ENCODE measurements at places on chromosomes 4 and X.

GRCh38 chrX:140765043-140765784 lies 55.7 kb downstream of the LINC00632 start:
- DNase-seq, result no peak

- DNase-seq, result no peak
These were observed 1.1 kb downstream of the DCK start for GRCh38 chr4:70994387-70995099.

DNA sequence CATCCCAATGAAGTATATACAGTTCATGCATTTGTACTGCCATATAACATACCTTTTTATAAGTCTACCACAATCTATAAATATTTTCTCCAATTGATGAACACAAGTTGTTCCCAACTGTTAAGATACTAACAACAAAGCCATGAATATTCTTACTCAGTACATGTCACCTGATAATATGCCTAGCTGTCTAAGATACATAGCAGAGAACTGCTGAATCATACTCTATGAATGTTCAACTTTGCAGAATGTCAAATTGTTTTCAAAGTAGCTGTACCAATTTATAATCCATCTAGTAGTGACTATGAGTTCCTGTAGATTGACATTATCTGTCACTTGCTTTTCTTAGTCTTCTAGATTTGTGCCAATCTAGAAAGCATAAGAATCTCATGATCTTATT lies 84.9 kb downstream of the RAB28 start:
- DNase-seq, result no peak

- DNase-seq, result no peak
These were observed 35.7 kb upstream of the CXXC4 start for GRCh38 chr4:104530426-104530825.

DNA sequence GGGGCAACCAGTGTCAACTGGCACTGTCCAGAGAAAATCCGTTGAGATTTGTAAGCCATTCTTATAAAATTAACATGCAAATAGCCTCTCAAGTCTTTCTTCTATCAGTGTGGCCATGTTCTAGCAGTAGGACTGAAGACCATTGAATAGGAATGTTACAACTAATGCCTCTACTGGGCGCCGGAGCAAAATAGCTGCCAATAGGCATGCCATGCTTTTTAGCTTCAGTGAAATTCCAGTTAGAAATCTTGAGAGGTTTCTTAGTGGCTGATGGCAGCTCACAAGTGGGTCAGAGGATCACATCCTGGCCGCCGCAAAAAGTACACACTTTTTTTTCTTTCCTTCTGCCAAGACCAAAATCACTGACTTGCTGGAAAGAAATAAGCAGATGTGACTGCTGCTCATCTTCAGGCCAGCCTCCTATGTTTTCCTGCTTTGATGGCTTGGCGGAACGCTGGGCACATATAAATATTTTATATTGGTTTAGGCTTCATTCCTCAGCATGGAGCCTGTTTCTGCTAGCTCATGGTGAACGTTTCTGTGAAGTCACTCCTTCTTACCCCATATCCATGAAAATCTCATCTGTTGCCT lies 293.1 kb downstream of the TENM3 start:
- DNase-seq, result no peak

DNA sequence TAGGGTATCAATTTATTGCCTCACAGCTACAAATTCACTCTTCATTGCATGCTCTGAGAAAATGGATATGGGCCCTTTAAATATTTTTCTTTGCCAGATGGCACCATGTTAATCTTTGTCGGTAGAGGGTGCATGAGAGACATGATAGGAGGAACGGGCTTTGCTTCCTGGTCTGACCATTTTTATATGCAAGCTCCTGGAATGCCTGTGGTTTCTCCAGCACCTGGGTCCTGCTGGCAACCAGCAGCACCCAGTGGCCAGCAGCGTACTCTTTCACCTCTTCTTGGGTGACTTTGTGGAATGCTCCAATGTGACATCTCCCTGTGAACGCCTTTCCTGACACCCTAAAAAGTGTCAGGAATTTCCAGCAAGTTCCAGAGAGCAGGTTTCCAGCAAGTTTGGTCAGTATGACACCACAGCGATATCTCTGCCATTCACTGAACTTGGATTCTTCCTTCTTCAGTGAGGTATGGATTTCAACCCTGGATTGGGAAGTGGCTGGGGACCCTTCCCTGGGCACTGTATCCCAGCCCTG lies 140.3 kb upstream of the PGRMC2 start:
- no peak for DNase-seq

DNA sequence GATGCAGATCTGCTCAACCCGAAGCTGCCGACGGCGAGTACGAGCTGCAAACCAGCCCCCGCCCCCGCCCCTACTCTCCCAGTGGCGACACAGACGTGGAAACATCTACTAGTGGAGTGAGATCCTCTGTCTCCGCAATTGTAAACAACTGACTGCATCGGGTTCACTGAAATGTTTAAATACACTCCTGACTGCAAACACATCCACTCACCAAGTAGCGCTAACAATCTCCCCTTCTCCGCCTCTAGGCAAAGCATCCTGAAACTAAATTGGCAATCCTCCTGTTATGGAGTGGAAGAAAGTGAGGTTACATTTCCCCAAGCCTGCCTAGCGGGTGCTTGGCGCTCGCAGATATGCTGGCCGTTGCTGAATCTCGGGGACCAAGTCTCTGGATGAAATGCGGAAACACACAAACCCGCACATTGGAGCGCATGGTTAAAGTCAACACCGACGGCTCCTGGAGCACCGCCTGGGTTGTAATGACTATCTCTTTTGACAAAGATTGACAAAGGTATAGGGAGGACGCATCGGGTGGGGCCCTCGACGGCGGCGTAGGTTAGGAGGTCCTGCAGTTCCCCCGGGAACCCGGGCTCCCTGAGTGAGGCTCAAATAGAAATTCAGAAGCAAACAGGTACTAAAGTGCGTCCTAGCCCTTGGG lies 117.0 kb upstream of the TEX13C start:
- no peak for DNase-seq

- no peak for DNase-seq
These were observed 70.0 kb upstream of the MSX1 start for GRCh38 chr4:4789462-4789861.

DNA sequence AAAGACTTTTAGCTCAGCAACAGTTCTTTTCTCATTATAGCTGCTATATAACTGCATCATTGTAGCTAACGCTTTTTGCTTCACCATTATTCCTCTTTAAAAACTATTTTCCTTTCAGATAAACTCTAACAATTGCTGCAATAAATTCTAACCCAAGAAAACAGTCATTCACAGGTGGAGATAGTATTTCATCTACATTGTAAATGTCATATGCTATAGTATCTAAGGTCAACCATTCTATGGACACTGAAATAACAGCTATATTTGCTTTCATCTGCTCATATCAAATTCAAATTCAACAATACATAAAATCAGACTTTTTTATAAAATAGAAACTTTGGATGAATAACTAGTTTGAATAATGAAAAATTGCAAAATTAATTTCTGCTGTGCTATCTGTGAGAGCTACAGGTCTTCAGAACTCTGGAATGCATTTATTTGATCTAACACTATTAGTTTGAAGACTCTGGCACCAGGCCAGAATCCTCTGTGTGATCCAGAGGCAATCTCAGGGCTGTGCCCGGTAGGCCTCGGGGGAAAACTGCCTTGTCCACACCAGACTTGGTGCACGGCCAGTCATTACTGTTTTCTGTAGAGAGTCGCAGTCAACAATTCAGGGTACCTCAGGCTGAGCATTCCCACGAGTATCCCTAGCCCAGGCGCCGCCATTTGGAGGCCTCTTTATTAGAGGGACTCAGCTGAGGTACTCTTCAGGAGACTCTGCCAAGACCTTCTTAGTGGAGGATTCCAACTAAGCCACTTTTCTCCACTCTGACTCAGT lies 332.4 kb downstream of the SLC7A11 start:
- DNase-seq, result no peak

GRCh38 chr4:74431113-74431826 lies 13.7 kb upstream of the AREG start:
- DNase-seq, result peak; percentile 36

DNA sequence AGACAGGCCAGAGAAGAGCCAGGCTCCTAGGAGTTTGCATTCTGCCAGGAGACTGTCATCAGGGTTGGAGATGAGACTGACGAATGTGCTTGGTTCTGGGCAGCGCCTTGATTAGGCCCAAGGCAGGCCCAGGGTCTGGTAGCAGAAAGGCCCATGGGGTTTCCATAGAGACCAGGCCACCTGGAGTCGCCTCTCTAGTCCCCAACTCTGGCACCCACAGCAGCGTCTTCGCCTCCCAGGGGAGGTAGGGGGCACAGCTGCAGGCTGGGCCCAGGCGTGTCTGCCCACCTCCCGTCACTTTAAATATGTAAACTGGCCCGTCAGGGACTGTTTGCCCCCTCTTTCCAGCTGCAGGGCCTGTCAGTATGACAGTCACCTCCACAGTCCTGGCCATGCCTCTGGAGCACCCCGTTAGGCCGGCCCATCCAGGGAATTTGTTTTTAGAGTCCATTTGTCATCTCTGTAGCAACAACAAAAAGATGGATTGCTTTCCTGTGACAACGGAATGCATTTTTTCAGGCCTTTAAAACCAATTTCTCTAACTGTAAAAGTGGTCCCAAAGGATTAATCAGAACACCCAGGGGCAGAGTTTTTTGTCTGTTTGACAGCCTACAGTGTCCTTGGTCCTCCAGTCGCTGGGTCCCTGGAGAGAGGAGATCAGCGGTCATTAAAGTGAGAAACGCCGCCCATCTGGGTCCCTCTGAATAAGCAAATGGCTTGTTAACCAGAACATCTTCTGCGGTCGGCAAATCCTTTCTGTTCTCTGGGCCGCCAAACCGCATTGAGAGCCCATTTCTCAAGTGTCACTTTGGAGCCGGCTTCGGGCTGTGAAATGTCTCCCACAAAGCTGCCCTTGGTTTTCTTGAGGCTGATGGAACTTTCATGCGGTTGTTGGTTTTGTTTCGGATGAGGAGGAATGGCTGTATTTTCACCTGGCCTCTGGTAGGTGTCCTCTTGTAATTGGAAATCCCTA lies 153.0 kb upstream of the PSAPL1 start:
- peak; percentile 14 for DNase-seq

- no peak for DNase-seq
These were observed 132.9 kb downstream of the NKX6-1 start for GRCh38 chr4:84366161-84366560.

DNA sequence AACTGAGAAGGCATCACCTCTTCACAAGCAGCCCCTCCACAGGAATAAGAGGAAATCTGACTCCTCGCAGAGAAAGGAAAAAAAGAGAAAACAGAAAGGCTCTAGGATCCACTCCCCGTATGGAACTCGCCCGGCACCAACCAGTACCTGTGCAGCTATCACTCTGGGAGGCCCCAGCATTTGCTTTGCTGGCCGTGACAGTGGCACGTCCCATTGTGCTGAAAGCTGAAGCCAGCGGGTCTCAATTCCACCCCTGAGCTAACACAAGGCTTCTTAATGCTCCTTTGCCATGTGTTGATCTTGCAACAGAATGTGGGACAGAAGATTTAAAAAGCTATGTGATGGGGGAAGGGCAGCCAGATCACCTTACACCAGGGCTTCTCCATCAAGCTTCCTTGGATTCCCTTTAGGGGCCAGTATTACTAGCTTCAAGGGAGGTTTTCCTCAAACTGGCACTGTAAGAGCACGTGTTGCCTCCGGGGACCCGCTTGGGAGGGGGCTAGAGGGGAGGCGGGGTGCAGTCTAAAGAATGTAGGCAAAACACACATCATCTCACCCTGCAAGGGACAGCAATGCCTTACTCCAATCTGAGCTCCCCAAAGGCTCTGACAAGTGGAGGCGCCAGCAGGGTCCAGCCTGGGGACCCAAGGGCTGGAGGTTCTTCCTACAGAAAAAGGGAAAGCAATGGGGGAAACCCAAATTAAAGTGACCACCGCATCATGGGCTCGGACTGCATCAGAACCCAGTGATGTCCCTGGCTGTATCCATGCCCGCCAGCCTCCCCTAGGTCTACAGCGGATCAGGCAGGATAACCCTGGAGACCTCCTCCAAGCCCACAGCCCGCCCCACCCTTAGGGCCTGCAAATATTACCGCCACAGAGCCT lies 1.2 kb downstream of the USP46 start:
- DNase-seq, result no peak

GRCh38 chr4:81214144-81214880 lies 710 bp downstream of the PRKG2 start:
- DNase-seq, result no peak

GRCh38 chr4:138307319-138307718 lies 65.2 kb upstream of the SLC7A11 start:
- DNase-seq, result no peak

DNA sequence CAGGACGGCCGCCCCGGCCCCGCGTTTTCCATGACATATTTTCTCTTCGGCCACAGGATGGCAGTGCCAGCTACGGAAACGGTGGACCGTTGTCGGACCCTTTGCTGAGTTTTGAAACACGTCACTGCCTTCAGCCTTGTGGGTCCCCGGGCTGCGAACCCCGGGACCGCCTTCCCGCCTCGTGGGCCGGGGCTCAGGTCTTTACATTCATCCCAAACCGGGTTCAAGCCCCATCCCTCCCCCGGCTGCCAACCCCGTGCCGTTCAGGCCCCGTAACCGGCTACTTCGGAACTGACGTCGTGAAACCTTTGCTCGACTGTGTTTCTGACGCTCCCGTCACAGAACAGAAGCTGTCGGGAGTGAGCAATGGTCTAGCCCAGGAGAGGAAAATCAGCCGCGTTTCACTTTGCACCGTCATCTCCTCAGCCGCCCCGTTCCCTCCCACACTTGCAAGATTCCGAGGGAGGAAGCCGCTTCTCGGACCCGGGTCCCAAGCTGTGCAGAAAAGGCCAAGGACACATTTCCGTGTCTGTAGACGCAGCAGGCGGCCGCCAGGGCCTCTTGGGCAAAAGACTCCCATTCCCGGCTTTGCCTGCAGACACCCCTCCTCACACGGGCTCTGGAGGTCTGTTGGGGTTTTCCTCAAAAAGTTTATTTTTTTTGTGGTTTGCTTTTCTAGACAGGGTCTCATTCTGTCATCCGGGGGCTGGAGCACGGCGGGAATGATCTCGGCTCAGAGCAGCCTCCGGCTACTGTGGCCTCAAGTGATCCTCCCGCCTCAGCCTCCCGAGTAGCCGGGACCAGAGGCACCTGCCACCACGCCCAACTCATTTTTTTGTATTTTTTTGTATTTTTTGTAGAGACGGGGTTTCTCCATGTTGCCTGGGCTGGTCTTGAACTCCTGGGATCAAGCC lies 41.4 kb upstream of the PPP2R3B start:
- no peak for DNase-seq

GRCh38 chrX:139881572-139881971 lies 51.3 kb downstream of the ATP11C start:
- DNase-seq, result no peak

- no peak for DNase-seq
These were observed 122.4 kb upstream of the ACSL4 start for GRCh38 chrX:109855501-109855900.

- no peak for DNase-seq
These were observed 2637.0 kb downstream of the PCDH7 start for GRCh38 chr4:33357121-33357520.

GRCh38 chr4:36133086-36133485 lies 111.2 kb downstream of the ARAP2 start:
- DNase-seq, result no peak

GRCh38 chr4:99859618-99860017 lies 34.6 kb downstream of the LAMTOR3 start:
- DNase-seq, result no peak

- no peak for DNase-seq
These were observed 105.9 kb downstream of the OR13H1 start for GRCh38 chrX:131649741-131650140.

Data from immature natural killer cell (primary cell).